SW 1271 (cell line): ENCODE measurements at places on chromosomes 4 and X.

DNA sequence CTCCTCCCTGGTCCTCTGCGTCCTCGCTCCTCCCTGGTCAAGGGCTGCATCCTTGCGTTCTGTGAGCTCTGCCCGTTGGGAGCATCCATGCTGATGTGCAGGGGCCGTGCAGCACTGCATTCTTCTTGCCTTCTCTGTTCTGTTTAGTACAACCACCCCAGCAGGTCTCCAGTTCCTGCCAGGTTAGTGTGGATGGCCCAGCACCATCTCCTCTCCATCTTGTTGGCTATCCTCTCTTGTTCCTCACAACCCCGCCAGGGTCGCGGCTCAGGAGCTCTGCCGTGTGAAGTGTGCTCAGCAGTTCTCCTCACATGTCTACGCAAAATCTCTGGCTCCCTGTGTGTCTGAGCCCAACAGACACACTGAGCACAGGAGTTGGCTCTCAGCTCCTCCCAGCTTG lies 10.4 kb upstream of the MAEA start:
- no peak for DNase-seq

- no peak for DNase-seq
Observed at GRCh38 chrX:40109288-40110008, 11.7 kb upstream of the BCOR start.

GRCh38 chr4:136644279-136644678 lies 888.0 kb downstream of the PCDH18 start:
- no peak for DNase-seq

DNA sequence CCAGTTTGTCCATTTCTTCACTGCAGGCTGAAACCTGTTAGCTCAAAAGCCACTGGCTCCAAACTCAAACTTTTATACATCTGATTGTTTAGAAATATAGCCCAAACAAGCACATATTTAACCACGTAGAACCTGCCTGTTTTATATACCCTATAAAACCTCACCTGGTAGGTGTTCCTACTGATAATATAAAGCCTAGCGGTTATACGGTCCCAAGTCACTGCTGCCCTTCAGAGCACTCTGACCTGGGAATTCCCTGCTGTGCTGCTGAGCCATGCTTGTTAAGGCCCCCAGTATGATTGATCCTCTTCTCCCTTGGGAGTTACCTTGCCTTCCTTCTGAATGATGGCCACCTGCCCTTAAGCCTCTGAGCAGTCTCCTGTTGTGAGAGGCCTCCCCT lies 432.8 kb upstream of the LCORL start:
- no peak for DNase-seq

DNA sequence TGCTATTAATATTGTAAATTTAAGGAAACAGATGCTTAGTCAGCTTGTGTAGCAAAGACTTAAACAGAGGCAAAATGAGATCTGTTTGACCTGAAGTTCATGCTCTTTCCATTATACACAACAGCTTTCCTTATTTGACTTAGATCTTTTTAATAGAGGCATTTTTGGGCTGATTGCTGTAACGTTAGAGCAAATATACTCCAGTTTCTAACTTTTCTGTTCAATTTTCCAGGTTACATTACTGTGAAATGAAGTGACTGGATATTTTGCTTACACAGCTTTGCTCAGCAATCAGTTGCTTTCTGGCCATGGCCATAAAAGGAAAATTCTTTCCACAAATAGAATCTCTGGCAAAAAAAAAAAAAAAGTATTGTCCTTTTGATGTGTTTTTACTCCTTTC lies 146.2 kb downstream of the PCDH7 start:
- no peak for DNase-seq

- DNase-seq, result no peak
Observed at GRCh38 chrX:71998836-71999509, 88.3 kb downstream of the NHSL2 start.

DNA sequence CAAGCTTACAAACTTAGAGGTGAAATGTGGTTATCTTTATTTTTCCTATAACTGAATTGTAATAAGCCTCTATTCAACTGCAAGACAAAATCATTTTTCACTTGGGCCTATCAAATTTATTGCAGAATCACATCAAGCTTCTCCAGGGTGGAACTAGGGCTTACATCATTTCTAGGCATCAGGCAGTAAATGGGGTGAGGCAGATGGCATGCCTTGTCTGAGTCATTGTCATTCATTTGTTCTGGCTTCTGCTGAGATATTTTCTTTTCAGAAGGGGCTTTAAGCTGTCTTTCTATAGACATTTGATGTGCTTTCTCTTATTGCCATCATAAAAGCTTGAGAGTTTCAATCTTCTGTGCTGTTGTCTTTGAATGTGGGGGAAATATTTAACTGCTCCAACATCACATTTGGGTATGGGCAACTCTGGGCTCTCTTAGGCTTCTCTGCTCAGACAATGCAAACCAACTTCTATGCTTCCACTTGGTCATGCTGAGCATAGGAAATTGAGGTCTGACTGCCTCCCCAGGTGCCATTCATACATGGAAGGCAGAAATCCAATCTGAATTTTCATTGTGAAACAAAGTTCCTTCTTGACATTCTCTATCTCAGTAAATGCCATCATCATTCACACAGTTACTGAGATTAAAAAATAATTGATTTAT lies 225.8 kb upstream of the GIMD1 start:
- no peak for DNase-seq

DNA sequence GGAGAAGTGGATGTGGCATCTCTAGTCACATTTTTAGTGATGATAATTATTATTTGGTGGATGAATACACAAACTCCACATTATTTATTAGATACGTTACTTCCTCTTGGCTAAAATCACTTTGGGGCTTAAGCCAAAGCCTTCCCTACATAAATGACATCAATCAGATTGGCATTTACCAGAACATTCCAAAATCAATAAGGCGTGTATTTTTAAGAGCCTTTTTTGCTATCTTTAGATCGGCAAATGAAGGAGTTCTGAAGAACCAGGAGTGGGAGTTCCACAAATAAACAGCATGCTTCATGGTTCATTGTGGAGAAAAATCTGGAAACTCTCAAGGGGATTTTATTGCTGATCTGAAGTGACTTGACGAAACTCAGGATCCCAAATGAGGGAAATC lies 89.7 kb downstream of the AMELX start:
- DNase-seq, result no peak

GRCh38 chrX:133911825-133912495 lies 73.4 kb downstream of the GPC3 start:
- DNase-seq, result no peak

DNA sequence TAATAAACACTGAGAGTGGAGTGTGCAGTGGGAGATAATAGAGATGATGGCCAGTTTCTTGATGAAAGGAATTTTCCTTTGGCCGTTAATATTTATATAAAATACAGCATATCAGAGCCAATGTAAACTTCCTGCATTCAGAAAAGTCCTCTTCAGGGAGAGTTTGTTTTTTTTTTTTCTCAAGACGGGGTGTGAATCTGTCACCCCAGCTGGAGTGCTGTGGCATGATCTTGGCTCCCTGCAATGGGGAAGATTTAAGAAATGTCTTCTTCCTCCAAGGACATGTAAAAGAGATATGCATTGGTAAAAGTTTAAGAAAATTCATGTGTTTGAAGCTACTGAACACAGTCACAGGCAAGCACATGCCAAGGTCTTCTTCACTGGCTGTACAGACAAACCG lies 25.4 kb upstream of the TBC1D9 start:
- no peak for DNase-seq

DNA sequence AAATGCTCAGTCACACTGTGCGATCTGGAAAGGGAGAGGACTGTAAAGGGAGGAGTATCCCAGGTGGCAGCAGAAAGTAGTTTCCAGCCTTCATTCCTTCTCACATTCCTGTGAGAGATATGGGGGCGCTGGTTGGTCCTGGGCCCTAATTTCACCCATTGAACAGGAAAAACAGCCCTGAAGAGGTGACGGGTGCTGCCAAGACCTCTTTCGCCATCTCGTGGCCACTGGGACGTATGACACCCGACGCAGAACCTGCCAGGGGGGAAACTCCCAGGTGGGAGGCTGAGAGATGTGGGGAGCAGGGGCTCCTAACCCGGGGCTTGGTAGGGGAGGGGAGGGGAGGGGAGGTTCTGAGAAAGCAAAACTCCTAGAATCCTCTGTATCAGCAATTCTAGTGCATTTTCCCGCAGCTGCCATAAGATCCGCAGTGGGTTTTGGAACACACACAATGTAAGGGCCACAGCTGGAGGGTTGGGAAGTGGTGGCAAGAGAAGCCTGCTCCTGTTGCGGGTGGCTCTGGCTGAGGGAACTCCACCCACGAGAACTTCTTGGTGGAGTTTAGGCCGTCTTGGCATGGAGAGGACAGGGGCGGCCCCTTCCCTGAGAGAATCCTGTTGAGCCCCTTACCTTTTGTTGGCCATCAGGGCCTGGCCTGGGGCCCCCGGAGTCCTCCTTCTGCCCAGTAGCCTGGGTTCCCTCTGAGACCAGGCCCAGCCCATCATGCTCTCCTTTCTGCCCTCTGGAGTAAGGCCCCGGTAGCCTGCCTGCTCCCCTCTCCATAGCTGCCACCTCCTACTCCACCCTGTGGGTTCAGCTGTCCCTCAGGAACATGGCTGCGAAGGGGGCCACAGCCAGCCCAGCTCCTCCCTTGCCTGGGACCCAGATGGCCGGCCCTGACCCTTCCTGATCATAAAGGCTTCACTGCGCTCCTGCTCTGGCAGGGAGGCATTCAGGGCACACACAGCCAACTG lies 134.1 kb downstream of the OR13H1 start:
- DNase-seq, result peak; percentile 0

- no peak for DNase-seq
Observed at GRCh38 chrX:7269991-7270390, 122.0 kb upstream of the PUDP start.

DNA sequence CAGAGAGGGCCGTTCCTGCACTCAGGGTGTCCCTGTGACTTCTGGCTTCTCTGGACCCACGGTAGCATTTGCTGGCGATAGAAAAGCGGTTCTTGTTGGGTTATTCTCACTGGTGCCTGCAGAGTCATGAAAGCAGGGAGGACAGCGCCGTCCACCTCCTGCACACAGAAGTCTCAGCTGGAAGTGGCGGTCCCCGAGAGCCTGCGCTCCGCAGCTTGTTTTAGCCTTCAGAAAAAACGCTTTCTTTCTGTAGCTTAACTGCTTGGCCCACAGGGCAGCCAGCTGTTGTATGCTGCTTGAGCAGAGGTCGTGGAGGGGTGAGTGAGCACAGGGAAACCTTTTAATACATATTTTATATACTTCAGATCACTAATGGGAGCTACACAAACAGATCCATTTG lies 400.7 kb upstream of the FAT1 start:
- DNase-seq, result no peak

- no peak for DNase-seq
Observed at GRCh38 chr4:183074288-183074990, 24.6 kb upstream of the WWC2 start.

DNA sequence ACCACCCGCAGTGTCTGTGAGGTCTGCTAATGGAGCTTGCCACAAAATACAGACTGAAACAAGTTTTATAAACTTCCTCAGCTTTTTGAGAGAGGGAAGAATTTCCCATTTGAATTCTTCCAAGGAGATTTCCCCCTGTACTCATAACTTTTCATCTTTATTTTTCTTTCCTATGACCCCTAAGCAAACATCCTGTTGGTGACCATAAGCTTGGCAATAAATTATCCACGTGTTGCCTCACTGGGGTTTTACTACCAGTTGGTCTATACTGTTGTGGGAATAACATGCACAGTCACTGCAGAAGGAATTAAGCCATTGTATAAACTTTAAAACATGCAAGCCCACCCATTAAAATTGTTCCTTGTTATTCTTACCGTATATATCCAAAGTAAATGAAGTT lies 86.2 kb downstream of the SLC39A8 start:
- DNase-seq, result no peak

- no peak for DNase-seq
Observed at GRCh38 chrX:32514986-32515385, 696.4 kb downstream of the DMD start.

DNA sequence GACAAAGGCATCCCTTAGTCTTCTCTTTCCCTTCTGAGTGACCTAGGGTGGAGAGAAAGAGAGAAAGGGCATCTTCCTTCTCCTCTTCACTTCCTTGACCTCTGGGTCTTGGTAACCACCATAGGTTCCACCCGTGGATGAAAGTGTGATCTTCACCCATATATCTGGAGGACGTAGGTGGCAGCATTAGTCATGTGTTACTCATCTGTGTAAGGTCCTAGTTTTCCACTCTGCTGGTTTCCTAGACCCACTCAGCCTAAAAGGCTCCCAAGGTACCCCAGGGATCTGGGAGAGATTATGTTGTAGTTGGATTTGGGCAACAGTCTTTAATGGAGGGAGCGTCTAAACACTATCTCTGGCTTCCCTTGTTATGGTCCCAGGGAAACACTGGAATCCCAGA lies 45.5 kb upstream of the RAB9B start:
- no peak for DNase-seq

- no peak for DNase-seq
Observed at GRCh38 chr4:105139646-105140045, 7.0 kb upstream of the TET2 start.

DNA sequence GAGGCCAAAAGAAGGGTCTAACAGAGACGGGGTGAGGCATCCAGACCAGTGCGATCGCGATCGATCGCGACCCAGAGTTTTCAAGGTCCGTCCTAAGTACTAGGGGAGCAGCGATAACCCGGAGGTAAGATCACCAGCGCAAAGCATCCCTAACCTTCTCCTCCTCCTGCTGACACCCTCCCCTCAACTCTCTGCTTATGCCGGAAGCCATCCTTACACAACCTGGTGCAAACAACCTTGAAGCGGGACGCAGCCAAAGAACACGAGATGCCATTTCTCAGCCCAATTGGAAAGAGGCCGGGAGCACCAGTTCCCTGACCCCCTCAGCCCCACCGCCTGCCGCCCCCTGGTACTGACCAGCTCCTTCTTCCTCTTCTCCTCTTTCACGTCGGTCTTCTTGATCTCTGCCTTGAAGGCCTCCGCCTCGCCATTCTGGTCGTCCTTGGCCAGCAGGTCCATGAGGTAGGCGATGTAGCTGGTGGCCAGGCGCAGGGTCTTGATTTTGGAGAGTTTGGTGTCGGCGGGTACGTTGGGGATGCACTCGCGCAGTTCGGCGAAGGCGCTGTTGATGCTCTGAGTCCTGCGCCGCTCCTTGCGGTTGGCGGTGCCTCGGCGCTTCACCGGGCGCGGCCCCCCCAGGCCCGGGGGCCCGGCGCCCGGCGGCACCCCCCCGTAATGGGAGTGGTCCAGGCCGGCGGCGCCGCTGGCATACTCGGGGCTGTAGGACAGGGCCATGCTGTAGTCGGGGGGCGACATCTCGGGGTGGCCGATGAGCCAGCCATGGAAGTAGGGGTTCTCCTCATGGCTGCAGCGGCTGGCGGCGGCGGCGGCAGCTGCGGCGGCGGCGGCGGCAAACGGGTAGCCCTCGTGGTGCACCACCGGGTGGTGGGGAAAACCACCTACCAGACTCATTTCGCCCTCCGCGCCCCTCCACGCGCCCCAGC lies 1.4 kb downstream of the HAND2 start:
- no peak for DNase-seq

GRCh38 chrX:131782646-131783045 lies 238.8 kb downstream of the OR13H1 start:
- DNase-seq, result no peak

DNA sequence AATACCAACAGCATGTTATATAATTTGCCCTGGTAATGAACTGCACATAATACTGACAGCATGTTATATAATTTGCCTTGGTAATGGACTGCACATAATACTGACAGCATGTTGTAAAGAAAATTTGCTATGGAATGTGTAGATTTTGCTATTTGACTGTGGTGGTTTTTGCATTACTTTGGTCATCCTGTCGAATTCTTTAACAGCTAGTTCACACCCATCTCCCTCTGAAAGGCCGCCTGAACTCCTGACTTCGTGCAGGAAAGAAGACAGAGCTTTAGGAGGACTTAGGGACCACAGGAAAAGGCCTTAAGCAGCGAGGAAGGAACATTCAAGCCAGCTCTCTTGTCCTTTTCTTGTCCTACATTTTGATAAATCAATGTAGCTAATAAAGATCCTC lies 45.2 kb upstream of the DCLK2 start:
- no peak for DNase-seq
